ENCODE measurements at places on chromosomes 4 and X.

DNA sequence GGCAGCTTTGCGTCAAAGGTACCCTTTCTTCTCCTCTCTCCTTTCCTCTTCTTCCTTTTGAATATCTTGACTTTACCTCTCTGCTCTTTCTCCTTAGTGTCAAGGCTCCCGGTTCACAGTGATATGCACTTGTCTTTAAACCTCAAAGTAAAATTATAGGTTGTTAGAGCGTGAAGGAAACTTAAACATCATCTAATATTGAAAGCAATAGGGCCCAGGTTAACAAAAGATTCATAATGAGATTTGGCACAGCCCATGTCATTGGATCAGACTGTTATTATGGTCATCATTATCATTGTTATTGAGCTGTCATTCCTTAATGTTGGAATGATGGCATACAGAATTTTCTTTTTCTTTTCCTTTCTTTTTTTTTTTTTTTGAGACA lies 32.5 kb downstream of the FTHL17 start:
- no peak for DNase-seq

- no peak for DNase-seq
These were observed 92.4 kb upstream of the SMIM10 start for GRCh38 chrX:134898440-134898839.

DNA sequence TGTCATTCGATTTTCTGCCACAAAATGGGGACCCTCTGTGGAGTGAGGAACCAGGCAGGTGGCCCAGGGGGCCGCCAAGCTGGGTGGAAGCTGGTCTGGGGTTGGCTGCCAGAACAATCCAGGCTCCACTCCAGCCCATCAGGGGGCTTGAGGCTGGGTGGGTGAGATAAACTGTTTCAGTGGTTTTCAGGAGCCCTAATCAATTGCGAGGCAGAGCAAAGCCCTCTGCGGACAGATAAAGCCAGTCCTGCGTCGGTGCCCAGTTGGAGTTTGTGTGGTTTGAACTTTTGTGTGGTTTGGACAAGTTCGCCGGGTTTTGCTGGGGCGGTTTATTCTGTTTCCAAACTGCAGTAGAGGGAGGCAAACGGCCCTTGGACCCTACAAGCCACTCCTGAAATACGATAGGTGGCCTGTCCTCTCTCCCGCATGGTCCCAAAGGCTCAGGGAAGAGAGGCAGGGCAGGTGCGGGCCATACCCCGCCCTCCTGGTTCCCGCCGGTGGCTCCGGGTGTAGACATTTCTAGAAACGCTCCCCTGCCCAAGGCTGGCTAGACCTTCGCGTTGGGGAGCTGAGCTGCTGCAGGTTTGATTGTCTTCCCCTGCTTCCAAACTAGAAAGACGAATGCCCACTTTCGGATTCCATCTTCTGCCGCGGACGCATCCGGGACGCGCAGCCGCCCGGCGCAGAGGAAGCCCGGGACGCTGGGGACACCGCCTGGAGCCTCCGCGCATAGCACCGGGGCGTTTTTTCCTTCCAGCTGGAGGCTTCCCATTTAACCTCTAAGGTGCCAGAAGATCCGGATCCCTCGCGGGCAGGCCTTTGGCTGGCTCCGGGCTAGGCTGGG lies 169.0 kb upstream of the BCOR start:
- DNase-seq: peak; percentile 33

DNA sequence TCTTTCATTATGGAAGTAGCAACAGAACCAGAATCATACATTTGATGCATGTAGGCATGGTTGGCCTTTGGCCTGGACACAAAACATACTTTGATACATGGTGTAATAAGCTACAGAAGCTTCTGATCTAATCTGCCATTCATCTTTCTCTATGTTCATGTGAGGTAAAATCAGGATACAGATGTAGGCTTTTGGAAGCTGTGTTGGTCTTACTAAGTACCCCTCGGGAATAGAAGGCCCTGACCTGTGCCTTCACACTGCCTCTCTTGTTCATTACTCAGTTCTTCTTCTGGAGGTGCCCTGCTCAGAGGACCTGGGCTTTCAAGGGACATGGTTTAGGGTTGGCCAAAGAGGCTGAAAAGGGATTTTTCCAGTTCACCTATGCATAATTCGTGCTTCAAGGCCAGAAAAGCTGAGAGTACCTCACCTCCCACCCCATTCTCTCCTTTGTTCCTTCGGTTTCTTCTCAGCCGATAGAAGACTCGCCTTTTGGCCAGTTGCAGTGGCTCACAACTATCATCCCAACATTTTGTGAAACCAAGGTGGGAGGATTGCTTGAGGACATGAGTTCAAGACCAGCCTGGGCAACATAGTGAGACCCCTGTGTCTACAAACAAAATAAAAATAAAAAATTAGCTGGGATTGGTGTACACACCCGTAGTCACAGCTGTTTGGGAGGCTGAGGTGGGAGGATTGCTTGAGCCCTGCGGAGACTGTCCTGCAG lies 25.9 kb downstream of the SNX25 start:
- no peak for DNase-seq

- DNase-seq: no peak
These were observed 12.8 kb upstream of the SLITRK4 start for GRCh38 chrX:143648705-143649104.

DNA sequence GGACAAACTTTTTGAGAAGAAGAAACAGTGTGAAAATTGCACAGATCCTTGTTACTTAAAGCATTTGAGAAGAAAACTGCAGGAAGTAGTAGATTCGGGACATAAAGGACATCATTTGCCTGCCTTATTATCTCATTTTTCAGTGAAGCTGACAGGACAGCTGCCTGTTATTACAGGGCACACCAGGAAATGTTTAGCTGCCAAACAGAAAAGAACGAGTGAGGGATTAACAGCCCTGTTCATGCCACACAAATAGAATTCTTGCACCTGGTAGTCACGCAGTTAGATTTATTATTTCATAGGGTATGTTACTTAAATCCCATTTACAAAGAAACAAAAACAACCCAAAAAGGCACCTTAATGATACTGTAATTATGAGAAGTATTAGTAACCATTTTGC lies 100.6 kb downstream of the CHIC2 start:
- no peak for DNase-seq

- no peak for DNase-seq
These were observed 102.1 kb downstream of the ANOS1 start for GRCh38 chrX:8629871-8630270.

DNA sequence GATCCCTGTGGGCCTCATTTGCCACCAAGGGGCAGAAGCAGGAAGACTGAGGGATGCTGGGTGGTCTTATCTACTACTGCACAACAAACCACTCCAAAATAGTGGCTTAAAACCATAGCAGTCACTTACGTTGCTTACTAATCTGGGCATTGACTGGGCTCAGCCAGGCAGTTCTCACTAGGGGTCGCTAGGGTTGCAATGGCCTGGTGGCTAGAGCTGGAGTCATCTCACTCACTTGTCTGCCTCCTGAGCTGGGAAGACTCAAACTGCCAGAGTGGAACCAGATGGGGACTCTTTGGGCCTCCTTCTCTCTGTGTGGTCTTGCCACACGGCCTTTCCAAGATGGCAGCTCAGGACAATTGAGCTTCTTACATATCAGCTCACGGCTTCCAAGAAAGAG lies 216.3 kb upstream of the BCOR start:
- no peak for DNase-seq
